IMR-90 (cell line): ENCODE measurements at places on chromosomes 2 and 18. TPM values are rescaled to one million over a fixed set of nuclear protein-coding genes. Genes with fewer than 3 reads are reported as not detected.

The VWC2L gene
- not detected in 2 replicates for total RNA-seq

The KCNF1 gene
- 0.54 and 0.56 TPM in 2 replicates for total RNA-seq

The MBP gene
- total RNA-seq = 0.90 and 1.4 TPM in 2 replicates

The PFN4 gene
- 0.28 and 0.36 TPM in 2 replicates for total RNA-seq

The GAD1 gene
- total RNA-seq = not detected in 2 replicates

DNA sequence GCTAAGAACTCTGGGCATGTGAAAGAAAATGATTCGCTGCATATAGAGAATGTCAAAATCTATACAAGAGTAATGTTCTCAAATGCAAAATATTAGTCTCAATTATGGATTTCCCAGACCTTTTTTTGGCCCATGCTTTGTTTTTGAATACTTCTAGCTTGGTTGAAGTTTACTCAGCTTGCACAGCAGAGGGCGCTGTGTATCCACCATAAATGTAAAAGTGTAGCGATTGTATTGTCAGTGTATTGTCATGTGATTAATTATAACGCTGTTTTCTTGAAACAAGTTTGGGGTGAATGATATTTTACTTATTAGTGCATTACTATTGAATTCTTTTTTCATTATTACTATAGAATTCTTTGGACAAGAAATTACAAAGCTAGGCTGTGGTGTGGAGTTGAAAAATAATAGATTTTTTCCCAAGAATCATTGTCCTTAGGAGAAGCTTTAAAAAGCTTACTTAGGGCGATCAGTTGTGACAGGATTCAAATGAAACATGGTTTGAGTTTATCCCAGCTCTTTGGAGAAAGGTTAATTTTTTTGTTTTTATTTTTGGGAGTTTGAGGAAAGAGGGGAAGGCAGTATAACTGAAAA is 98.3 kb downstream of the PIK3C3 start:
- no peaks in the 10 kb centered on the region for H3K4me1 ChIP-seq
- H3K36me3 ChIP-seq = peaks cover 9% of the 10 kb centered on the region; the same call in 1 of the 2 replicates
- peak; percentile 62 for DNase-seq
- H3K27me3 ChIP-seq = no peaks in the 10 kb centered on the region

- no peaks in the 10 kb centered on the region; the same call in 1 of the 2 replicates for H3K27me3 ChIP-seq
- no peak for DNase-seq
- no peaks in the 10 kb centered on the region for H3K36me3 ChIP-seq
- H3K27ac ChIP-seq = no peak overlapping the region
Measured at GRCh38 chr2:5594249-5594695, 97.9 kb upstream of the SOX11 start.

- no peaks in the 10 kb centered on the region for H3K36me3 ChIP-seq
- no peaks in the 10 kb centered on the region for H3K27me3 ChIP-seq
- H3K4me1 ChIP-seq = peaks cover 2% of the 10 kb centered on the region; the same call in 1 of the 2 replicates
Measured at GRCh38 chr2:167057446-167057845, 169.2 kb downstream of the XIRP2 start.

- no peaks in the 10 kb centered on the region; the same call in 1 of the 2 replicates for H3K27me3 ChIP-seq
- DNase-seq = peak; percentile 54
- H3K4me3 ChIP-seq = no peak overlapping the region
Measured at GRCh38 chr2:208062113-208062512, 36.8 kb upstream of the PLEKHM3 start.

DNA sequence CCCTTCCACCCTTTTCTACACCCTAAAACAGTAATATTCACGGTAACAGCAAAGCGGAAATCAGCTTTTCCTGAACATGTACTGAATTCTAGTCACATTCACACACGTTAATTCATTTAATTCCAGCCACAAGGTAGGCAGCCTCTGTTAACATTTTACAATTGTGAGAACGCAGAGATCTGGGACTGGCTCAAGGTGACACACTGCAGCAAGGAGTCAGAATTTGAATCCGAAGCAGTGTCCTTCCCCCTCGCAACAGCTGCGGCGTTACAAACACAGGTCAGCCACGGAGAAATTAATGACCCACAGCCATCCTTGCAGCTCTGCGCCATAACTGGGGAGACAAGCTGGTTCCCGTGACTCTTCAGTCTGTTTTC is 818 bp upstream of the SLC20A1 start:
- H3K4me3 ChIP-seq = peak overlapping the region; percentile 91
- H3K36me3 ChIP-seq = peaks cover 10% of the 10 kb centered on the region
- DNase-seq = peak; percentile 56
- peak overlapping the region; percentile 64 for H3K27ac ChIP-seq

DNA sequence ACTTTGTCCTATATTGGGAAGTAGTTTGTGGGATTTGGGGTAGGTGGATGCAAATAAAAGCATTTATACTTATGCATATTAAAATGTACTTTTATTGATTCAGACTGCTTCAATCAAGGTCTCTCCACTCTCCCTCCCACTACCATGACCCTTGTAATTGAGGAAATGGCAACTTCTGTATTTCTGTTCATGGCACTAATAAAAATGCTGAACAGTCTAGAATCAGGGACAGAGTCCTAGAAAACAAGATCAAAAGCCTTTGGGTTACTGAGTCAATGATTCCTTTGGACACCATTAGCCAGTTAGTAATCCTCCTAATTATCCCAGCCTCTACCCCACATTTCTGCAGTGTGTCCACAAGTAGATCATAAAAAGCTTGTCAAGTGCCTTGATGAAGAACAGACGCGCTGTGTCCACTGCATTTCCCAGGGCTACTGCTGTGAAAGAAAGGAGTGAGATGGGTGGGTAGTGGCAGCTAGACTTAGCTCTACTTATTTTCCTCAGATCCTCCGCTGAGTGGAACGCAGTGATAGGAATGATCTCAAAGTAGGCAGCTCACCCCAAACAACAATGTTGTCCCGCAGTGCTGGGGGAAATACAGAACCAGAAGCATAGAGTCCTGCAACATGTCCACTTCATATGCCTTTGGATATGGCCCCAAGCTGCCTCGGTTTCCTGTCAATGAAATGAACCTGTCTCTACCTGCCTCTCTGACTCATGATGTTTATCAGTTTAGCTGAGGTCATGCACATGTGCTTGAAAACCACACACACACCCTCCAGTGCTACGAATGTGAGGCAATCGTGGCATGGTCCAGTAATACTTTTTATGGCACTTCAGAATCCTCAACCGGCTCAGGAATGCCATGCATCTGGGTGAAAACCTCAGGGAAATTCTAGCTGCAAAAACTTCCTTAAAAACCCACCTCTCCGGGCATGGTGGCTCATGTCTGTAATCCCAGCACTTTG is 115.5 kb downstream of the COL6A3 start:
- no peaks in the 10 kb centered on the region for H3K27me3 ChIP-seq
- H3K36me3 ChIP-seq = no peaks in the 10 kb centered on the region
- peak; percentile 58 for DNase-seq

- H3K27me3 ChIP-seq = no peaks in the 10 kb centered on the region
- H3K36me3 ChIP-seq = no peaks in the 10 kb centered on the region
- no peak overlapping the region for H3K4me3 ChIP-seq
- H3K27ac ChIP-seq = no peak overlapping the region
- DNase-seq = peak; percentile 28
Measured at GRCh38 chr2:124911560-124911959, 886.5 kb downstream of the CNTNAP5 start.

DNA sequence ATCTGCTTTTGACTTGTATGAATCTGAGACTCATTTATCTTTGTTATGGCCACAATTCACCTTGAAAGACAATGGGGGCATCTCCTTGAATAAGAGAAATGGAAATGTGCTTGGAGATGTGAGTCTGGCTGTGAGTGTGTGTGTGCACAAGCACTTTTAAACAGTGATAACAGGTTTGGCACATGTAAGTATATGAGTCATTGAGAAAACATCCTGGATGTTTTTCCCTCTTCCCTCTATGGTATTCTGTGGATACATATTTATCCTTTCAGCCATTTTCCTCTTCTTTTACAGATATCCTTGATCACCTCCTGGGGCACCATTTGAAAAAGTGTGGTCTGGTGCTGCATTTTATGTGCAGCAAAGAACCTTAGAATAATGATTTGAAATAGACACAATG is 317.3 kb upstream of the THUMPD2 start:
- no peaks in the 10 kb centered on the region for H3K36me3 ChIP-seq
- H3K27me3 ChIP-seq = no peaks in the 10 kb centered on the region
- H3K4me3 ChIP-seq = no peak overlapping the region

DNA sequence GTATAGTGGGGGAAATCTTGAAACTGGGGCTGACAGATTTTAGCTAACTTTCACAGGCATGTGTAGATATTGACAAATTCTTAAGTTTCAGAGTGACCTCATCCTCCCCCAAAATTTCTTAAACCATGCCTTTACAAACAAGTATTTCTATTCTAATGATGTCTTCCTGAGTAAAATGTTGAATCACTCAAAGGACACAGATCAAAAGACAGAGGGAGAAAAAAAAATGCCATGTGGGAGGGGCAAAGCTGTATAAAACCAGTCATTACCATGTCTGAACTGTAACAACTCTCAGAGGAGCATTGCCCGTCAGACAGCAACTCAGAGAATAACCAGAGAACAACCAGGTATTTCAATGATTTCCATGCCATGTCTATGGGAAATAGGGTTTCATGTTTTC is at the start of gene SERPINB2:
Gene SERPINB2, plus strand, starts transcription at position 282 of the 400 bp plus-strand sequence. CDS start 3,740 bp downstream, outside the sequence.
- no peak within 1 kb of the TSS for H3K27ac ChIP-seq
- H3K4me3 ChIP-seq = no peak within 1 kb of the TSS
- no peaks in the 10 kb centered on the region for H3K4me1 ChIP-seq
- no peaks in the 10 kb centered on the region for H3K27me3 ChIP-seq
- peak; percentile 41 for DNase-seq

GRCh38 chr18:51250006-51250405 is 52.5 kb upstream of the MEX3C start:
- H3K36me3 ChIP-seq = no peaks in the 10 kb centered on the region
- H3K27ac ChIP-seq = no peak overlapping the region
- no peaks in the 10 kb centered on the region for H3K27me3 ChIP-seq

GRCh38 chr18:58015065-58015780 is 28.8 kb upstream of the NEDD4L start:
- no peaks in the 10 kb centered on the region; the same call in 1 of the 2 replicates for H3K27me3 ChIP-seq
- H3K36me3 ChIP-seq = no peaks in the 10 kb centered on the region
- no peak for DNase-seq
- no peaks in the 10 kb centered on the region; the same call in 1 of the 2 replicates for H3K4me1 ChIP-seq
- H3K27ac ChIP-seq = no peak overlapping the region
- no peak overlapping the region for H3K4me3 ChIP-seq

- no peak overlapping the region for H3K27ac ChIP-seq
- H3K4me3 ChIP-seq = no peak overlapping the region
- H3K27me3 ChIP-seq = no peaks in the 10 kb centered on the region
- no peak for DNase-seq
Measured at GRCh38 chr18:67980241-67980640, 463.7 kb upstream of the DSEL start.

DNA sequence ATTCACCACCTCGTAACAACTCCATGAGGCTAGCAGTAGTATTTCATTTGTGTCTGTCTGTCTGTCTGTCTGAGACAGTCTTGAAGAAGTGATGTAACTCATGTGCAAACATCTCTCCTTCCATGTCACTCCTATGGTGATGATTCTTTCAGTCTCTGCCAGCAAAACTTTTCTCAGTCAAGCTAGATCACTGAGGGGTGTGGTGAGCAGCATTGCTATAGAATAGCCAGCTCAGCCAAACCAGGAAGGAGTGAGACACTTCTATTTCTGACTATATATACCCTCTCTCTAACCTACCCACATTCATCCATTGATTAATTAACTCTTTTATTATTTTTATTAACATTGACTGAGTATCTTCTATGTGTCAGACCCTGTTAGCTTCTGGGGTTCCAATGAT is 1095.1 kb upstream of the GYPC start:
- no peaks in the 10 kb centered on the region for H3K36me3 ChIP-seq
- DNase-seq = no peak
- no peaks in the 10 kb centered on the region for H3K27me3 ChIP-seq
- no peaks in the 10 kb centered on the region for H3K4me1 ChIP-seq
- no peak overlapping the region for H3K4me3 ChIP-seq
- no peak overlapping the region for H3K27ac ChIP-seq
